ACHN (cell line): ENCODE measurements at places on chromosomes 4 and X.
A peak's percentile ranks its signal among the peaks of the same experiment; 100 is the strongest.

DNA sequence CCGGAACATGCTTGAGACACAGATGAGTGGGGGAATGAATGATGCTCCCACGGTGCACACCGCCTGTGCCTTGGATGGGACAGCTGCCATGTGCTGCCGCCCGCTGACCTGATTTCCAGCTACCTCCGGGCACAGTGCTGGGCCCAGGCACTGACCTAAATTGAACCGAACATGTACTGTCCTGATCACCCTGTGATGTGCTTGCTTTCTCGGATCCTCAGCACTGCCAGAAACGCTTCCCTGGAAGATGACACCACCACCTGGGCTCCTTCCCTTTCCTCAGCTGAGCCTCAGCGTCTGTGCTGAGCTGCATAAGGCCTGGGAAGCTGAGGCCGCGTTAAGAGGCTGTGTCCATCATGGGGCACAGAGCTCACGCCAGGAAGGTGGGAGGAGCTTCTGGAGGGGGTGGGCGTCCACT lies 39.3 kb upstream of the MXD4 start:
- DNase-seq: no peak

DNA sequence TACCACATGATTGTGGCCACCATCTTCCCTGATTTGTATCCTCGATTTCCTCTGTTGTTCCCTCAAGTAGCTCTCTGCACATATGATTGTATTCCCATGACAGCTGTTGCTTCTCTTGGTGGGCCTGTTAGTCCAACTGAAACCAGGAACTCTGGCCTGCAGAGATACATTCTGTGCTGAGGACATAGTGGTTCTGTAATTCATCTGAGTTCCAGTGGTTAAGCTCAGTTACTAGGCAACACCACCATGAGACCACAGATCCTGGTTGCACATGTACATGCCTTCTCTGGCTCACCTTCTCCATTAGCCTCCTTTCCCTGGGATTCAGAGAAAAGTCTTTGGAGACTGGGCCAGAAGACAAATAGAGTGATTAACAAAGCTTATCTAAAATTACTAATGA lies 172.1 kb upstream of the SLC7A11 start:
- no peak for DNase-seq

GRCh38 chrX:70168238-70169188 lies 8.8 kb upstream of the DGAT2L6 start:
- peak; percentile 58 for DNase-seq

- DNase-seq: no peak
These were observed 532 bp upstream of the SH3BP2 start for GRCh38 chr4:2792396-2792710.

GRCh38 chr4:185716141-185716551 lies 95.8 kb downstream of the SORBS2 start:
- DNase-seq: no peak

DNA sequence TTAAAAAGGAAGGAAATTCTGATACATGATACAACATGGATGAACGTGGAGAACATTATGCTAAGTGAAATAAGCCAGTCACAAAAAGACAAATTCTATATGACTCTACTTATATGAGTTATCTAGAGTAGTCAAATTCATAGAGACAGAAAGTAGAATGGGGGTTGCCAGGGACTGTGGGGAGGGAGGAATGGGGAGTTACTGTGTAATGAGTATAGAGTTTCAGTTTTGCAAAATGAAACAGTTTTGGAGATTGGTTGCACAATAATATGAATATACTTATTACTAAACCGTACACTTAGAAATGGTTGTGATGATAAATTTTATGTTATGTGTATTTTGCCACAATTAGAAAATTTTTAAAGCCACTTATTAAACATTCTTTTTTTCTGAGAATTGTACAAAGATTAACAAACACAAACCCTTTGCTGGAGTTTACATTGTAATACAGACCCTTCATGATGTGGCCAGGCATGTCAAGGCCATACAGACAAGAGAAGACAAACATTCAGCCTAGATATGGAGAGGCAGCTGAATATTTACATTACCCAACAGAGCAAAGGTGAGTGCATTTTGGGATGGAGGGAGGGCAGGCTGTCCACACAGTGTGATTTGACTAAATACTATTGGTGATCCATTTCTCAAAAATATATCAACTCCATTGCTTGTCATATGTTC lies 21.2 kb upstream of the GPC3 start:
- no peak for DNase-seq

DNA sequence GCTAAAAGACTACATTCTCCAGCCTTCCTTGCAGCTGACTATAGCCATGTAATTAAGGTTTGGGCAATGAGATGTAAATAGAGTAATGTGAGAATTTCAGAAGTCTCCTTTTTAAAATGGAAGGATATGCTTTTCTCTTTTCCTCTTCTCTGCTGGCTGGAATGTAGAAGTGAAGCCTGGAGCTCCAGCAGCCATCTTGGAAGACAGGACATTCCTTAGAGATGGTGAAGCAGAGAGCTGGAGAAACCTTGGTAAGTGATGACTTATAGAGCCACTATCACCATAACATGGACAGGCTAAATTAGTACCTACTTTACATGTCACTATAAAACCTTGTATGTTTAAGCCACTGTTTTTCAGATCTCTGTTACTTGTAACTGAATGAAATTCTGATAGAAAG lies 48.0 kb downstream of the RASL11B start:
- DNase-seq: no peak

DNA sequence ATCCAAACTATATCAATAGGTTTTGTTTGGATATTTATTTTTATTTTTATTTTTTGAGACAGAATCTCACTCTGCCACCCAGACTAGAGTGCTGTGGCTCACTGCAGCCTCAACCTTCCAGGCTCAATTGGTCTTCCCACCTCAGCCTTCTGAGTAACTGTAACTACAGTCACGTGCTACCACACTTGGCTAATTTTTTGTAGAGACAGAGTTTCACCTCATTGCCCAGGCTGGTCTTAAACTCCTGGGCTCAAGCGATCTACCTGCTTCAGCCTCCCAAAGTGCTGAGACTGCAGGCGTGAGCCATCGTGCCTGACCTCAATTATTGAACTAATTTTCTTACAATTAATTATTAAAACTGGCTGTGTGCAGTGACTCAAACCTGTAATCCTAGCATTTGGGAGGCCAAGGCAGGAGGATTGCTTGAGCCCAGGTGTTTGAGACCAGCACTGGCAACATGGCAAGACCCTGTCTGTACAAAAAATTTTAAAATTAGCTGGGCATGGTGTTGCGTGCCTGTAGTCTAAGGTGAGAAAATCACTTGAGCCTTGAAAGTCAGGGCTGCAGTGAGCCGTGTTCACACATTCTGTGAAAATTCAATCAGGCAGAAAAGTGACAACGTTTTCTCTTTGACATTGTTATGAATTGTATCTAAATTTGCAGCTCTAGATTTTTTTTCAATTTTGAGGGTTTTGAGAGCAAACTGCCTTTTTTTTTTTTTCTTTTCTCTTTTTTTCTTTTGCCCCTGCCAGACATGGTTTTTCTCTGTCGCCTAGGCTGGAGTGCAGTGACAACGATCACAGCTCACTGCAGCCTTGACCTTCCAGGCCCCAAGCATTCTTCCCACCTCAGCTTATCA lies 66.0 kb downstream of the UBE2K start:
- peak; percentile 20 for DNase-seq

- no peak for DNase-seq
These were observed 12.5 kb downstream of the F8 start for GRCh38 chrX:155009994-155010472.

- no peak for DNase-seq
These were observed 117.4 kb downstream of the TMA16 start for GRCh38 chr4:163611784-163612445.

DNA sequence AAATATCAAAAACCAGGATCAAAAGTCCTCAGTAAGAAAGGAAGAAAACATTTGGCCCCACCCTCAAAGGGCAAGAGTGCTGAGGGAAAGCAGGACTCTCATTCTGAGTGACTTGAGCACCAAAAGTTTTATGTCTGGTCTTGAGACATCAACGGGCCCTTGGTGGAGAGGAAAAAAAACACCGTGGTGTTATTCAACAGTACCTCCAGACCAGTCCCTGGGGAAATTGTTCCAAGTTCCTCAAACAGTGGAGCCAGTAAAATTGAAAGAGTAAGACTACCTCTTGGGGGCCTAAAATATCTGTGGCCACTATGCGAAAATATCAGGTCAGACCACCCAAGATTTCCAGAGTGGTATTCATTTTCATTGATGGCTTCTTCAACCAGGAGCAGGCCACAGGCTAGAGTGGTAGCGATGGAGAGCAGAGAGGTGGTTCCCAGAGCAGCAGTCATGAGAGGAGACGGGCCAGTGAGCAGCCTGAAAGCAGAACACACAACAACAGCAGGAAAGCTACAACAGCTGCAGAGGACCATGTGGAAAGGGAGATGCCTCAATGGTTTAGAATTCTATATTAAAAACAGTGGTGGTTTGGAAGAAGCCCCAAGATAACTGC lies 63.7 kb upstream of the RPL34 start:
- DNase-seq: no peak

DNA sequence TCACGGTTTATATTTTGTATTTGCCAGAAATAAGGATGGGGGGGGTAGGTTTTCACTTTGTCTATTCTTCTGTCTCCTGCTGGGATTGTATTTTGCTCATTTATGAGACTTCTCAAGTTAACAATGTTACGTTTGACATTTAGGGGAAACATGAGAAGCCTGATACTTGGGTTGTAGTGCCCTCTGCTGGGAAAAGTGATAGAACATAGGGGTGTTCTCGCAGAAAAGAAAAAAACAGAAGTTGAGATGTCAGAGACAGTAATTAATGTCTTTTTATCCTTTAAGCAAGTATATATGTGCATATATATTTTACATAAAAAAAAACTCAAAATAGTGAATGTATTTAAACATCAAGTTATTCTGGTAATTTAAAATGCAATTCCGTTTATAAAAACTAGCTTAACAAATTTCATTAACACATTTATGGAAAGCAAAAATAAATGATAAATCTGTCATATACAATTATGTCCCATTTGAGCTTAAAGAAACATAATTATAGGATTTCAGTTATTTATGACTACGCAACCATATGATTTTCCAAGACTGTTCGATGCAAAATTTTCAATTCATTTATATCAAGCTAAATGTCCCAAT lies 46.0 kb upstream of the TMPRSS11F start:
- peak; percentile 54 for DNase-seq

- DNase-seq: no peak
These were observed 26.9 kb downstream of the IGSF1 start for GRCh38 chrX:131262200-131262599.

DNA sequence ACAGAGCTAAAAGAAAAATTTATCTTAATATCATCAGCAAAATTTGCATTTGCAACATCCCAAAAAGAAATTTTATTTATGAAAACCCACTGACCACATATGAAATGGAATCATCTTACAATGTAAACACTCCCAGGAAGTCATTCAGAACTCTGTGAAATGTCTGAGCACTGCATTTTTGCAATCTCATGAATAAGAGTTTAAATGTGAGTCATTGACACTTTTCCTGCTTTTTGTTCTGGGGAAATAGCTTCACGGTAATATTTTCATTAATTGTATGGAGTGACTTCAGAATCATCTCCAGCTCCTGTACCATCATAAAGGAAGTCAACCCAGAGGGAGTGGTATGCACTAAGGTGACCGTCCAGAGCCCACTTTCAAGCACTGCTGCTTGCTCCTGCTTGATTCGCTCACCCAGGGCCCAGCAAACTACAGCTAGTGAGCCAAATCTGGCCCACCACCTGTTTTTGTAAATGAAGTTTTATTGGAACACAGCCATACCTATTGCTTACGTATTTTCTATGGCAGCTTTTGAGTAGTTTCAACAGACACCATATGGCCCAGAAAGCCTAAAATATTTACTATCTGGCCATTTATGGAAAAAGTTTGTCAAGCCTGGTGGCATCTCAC lies 17.2 kb downstream of the EDNRA start:
- DNase-seq: no peak

DNA sequence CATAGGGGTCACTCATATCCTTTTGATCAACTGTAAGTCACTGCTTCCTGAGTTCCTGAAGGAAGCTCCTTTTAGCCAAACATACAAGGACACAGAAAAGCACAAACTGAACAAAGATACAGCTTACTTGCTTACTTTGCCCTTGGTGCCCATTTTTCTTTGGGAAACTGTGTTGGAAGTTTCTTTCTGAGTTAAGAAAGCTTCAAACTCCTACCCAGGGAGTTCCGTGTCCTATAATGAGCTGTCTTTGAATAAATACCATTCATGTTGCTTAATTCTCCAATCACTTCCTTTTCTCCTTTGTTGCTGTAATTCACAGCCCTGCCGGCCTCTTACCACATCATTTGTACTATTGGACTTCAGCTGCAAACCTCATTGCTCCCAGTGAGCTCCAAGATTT lies at the start of gene ADH4:
Gene ADH4 (minus strand): TSS at position 228 of the 400 bp plus-strand sequence. CDS start 75 bp downstream, at position 153.
- DNase-seq: no peak

- no peak for DNase-seq
These were observed 523.0 kb downstream of the ANKRD50 start for GRCh38 chr4:124189545-124189944.

- no peak for DNase-seq
These were observed 569.4 kb downstream of the GABRG1 start for GRCh38 chr4:45554423-45554822.

DNA sequence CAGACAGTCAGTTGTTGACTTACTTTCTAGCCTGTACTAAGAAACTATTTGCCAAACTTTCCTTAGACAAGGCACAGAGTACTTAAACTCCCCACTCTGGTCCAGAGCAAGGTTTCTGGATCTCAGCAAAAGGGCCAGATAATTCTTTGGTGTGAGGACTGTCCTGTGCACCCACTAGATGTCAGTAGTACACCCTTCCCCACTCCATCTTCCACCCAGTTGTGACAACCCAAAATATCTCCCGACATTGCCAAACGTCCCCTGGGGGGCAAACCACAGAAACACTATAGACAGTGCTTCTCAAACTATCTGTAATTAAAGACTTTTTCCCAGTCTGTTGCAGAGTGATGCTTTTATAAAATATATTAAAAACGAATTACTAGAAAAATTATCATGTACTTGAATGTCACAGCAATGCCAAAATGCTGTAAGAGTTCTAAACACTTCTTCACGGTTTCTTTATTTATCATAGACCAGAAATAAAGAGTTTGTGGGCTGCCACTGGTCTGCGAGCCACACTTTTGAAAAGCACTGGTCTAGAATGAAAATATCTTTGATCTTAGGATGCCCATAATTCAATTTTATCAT lies 203.5 kb downstream of the PRDM5 start:
- peak; percentile 27 for DNase-seq

GRCh38 chr4:116899561-116899960 lies 185.8 kb downstream of the TRAM1L1 start:
- DNase-seq: no peak

DNA sequence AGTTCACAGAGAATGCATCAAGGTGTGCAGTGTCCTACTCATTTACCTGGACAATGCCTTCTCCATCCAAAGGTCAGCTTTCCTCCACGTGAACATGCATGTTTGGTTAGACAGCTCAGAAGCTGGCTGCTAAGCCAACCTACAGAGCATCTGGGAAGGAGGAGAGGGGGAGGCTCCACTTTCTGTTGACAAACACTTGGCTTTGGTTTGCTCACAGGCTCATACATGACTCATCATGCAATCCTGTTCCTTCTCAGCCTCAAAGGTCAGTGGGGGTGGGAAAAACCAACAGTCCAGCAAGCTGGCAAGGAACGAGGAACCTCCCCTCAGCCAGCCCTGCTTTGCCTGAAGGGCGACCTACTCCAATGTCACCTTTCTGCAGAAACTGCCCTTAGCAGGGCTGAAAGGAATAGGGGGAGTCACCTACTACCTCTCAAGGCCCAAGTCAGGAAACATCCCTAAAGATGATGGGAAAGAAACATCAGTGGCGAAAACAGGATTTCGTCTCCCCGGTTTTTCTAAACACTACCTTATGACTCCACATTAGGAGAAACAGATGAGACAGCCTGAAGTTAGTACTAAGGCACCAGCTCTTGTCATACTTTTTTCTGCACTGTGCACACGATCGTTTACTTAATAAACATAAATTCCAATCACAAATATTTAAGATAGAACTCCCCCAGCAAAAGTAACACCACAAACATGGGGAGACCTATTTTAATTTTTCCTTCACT lies 37.9 kb downstream of the RELL1 start:
- peak; percentile 87 for DNase-seq
